ENCODE measurements at places on chromosomes 3 and 15.

GRCh38 chr3:38374221-38374620 lies 27.6 kb downstream of the XYLB start:
- DNase-seq, result peak; percentile 42

DNA sequence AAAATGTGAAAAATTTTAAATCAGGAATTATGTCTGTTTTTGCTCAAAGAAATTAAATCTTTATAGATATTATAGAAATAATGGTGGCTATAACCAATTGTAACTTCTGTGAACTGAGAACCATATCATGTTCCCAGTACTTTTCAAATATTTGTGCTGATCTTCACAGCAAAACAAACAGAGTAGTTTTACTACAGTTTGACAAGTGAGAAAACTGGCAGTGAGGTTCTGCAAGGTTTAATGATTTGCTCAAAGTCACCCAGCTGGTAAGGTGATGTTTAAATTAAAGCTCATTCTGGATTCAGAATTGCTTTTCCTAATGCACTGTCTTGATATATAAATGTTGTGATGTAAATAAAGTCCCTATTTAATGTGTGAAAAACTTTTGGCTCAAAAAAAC lies 22.0 kb upstream of the SPTSSB start:
- DNase-seq, result no peak

- no peak for DNase-seq
These were observed 80.2 kb downstream of the CBLB start for GRCh38 chr3:105788593-105788992.

DNA sequence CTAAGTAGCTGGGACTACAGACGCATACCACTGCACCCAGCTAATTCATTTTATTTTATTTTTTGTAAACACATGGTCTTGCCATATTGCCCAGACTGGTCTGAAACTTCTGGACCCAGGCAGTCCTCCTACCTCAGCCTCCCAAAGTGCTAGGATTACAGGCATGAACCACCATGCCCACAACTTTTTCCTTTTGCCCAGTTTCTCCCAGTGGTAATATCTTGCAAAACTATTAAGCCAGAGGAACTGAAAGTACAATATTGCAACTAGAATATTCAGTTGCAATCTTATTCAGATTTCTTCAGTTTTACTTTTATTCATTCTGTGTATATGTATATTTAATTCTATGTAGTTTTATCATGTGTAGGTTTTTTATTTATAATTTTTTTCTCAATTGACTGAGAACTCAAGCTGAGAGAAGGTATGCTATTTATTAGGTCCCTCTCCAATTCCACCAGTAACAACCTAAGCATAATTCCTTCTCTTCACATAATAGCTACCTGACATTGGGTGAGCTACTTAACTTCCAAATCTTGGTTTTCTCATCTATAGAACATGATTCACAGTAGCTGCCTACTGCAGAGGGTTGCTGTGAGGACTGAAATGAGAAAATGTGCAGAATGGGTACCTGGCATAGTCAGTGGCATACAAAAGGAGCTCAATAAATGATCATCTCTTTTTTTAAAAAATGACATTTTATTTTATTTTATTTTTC lies 30.8 kb downstream of the KLHL18 start:
- DNase-seq, result no peak

DNA sequence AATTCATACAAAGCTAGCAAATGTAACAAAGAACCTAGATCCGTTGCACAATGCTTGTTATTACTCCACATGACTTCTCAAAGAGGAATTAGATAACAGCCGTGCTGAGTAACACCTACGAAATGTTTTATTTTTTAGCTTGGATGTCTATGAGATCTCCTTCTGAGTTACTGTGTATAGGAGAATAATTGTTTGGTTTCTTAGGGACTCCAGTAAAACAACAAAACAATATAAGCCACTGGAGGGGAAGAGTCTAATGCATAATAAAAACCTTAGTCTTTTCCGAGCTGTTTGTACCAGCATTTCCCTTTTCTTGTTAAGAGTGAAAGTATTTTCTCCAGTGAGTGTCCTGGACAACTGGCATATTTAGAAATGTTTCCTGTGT lies 15.6 kb downstream of the SNAP23 start:
- DNase-seq, result no peak

DNA sequence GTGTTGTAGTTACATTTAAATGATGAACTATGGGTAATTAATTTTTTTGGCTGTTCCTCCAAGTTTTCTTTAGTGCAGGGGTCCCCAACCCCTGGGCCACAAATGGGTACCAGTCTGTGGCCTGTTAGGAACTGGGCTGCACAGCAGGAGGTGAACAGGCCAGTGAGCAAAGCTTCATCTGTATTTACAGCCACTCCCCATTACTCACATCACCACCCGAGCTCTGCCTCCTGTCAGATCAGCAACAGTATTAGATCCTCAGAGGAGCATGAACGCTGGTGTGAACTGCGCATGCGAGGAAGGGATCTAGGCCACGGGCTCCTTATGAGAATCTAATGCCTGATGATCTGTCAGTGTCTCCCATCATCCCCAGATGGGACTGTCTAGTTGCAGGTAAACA lies 75.9 kb upstream of the RPL35A start:
- DNase-seq, result no peak

DNA sequence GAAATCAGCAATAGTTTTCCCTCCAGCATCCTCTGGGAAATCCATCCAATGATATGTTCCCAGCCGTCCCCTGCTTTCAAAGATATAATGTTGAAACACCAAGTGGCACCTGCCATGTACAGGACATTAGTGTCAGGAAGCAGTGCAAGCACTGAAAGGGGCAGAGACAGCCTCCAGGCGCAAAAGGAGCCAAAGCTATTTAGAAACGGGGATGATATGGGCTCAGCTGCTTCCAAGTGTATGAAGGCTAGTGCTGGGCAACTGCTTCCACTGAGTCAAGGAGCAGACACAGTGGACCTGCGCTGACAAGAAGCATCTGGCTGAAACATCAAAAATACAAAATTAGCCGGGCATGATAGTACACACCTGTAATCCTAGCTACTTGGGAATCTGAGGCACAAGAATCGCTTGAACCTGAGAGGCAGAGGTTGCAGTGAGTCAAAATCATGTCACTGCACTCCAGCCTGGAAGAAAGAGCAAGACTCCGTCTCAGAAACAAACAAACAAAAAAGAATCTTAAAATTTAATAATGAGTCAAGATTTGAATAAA lies 119.7 kb downstream of the AQP9 start:
- DNase-seq, result no peak

- DNase-seq, result no peak
These were observed 36.0 kb downstream of the MORC1 start for GRCh38 chr3:109081746-109082510.

DNA sequence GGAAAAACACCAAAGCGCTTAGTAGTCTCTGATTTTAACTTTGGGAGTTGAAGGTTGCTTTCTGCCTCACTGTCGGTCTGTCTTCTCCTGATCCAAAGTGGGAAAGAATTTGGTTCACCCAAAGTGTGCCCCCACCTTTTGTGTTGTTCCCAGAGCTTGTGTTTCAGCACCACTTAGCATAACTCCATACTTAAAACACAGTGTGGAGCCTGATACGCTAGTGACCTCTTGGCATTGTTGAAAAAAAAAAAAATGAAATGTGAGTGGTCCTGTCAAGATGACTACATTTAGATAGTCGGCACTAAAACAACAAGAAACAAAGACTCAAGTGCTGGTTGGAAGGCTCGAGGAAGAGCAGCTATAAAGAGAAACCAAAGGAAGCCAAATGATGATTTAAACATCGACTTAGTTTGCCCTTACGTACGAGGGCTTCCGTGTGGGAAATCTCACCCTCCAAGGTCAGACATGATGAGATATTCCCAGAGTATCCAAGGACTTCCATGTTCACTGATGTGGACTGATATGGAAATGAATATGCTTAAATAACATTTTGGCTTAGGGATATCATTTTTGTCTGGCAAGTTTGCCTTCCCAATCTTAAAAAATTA lies 178.8 kb downstream of the MEIS2 start:
- no peak for DNase-seq

GRCh38 chr3:99863588-99863987 lies 45.9 kb downstream of the CMSS1 start:
- DNase-seq, result no peak

- DNase-seq, result peak; percentile 29
These were observed 8.1 kb upstream of the MAPK6 start for GRCh38 chr15:52010633-52011595.

DNA sequence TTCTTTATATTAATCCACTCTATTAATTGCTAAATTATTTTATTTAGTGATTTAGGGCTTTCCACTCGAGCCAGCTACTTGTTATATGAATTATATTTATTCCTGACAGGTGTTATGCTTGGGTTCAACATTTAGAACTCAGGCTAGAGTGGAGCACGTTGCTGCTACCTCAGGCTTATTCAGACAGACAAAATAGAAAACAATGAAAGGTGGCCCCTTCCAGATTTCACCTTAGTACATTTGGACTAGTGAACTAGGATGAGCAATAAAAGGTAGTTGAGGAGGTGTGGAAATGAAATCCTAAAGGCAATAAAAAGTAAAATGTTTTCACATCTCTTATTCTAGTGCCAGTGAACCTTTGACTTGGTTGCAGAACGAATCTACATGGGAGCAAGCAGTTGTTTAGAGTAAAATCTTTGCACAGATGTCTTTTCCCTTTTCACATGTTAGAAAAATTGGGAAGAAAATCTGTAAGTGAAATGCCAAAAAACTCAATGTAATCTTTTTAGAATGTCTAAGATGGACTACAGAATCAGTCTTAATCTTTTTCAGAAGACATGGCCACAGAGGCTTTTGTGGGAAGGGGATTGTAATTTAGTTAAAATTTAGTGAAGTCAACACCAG lies 63.8 kb downstream of the AKAP13 start:
- DNase-seq, result no peak

DNA sequence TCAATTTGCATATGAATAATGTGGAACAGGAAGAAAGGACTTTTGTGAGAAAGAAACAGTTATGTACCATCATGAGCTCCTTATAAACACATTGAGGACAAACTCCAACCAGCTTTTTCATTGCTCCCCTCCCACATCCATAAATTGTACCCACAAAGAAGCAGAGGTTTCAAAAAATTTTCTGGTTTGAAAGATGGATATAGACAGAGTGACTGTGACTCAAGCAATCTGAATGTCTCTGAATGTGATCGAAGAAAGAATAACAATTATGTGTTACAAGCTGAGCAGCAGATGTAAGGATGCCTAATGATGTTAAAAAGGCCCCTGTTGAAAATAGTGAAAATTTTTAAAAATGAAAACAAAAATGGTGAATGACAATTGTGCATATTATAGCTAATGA lies 127.4 kb downstream of the TFG start:
- DNase-seq, result no peak

- no peak for DNase-seq
These were observed 28.0 kb upstream of the PTX3 start for GRCh38 chr3:157408499-157409149.

DNA sequence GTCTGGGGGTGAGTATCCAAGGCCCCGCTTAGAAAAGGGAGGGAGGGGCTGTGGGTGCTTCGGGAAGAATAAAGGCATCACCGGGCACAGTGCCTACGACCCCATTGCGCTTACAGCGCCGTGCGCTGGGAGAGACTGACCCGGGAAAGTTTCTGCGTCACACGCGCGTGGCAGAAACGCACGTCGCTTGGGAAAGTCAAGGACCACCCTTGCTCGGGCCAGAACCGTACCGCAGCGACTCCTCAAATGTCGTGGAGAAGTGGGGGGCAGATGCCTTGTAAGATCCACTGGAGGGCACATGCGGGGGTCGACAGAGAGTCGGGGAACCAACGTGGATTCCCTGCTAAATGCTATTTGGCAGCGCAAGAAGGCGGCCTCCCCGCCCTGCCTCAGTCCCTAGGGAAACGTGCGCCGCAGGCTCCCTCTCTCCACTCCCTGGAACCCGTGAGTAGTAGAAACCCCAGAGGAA lies 2.4 kb downstream of the ADAMTS9 start:
- no peak for DNase-seq

GRCh38 chr15:43067717-43068461 lies 37.9 kb downstream of the UBR1 start:
- no peak for DNase-seq

DNA sequence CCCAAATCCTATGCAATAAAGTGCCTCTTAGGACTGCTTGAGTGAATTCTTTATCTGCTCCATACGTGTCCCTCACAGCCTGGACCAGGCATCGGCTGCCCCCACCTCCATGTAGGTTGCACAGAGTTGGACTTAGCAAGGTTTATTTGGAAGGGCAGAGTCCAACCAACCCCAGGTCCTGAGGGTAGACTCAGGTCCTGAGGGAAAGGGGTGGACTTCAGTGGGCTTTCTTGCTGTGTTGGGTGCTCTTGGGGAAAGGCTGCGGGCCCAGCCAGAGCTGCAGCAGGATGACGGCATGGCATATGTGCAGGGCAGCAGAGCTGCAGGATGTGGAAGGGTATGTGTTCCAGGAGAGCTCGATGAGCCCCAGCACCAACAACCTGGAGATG lies 6.5 kb downstream of the ALG3 start:
- no peak for DNase-seq

- DNase-seq, result no peak
These were observed 805 bp downstream of the SERPINI1 start for GRCh38 chr3:167736264-167736787.

DNA sequence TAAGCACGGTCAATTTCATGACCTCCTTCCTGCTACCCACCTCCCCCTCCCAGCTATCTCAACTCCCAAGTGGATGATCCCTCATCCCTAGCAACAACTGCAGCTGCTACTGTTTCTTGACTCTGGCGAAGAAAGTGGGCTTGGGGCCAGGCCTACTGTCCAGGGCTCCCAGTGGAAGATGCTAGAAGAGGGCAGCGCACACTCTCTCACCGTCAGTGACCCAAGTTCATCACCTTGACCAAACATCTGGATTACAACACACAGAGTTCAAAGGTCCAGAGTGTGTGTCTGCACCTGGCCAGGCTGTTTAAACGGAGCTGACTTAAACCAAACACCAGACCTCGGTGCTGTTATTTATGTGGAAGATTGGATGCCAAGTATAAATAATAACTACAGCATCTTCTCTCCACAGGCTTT lies 385.6 kb downstream of the SHQ1 start:
- DNase-seq, result no peak

DNA sequence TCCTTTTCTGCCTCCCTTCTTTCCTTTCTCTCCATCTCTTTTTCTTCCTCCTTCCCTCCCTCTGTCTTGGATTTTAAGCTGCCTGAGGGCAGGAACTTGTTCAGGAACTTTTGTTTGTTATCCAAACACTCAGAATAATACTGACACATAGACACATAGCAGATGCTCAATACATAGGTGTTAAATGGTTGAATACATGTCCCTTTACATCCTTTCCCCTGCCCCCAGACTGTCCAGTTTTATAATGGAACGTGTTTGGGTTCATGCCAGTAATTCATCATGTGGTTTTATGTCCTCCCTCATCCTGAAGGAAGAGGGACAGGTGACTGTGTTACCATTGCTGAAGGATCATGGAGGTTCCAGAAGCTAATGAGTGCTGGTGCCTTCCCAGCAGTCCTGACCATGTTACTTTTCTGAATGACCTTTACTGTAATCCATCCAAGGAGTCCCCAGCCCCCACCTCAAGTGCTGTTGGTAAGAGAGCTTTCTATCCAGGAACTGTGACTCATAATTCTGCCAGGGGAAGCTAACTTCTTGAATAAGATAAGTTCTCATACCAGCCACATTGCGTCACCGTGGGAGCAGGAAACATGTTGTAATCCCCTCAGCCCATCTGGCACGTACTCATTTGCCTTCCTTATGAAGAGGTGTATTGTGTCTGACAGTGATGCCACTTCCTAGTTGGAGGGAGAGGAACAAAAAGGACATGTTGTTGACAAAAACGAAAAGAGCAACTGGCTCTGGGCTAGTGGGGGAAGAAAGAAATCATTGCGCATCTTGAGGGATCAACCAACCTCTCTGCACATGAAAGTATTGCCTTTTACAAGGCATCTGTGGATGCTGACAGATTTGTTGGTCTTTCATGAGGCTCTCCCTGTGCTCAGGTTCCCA lies 52.4 kb downstream of the IL1RAP start:
- DNase-seq, result peak; percentile 67

All from stimulated activated CD4-positive, alpha-beta T cell treated with anti-CD3 and anti-CD28 coated beads, Interleukin-12 subunit alpha, Interleukin-12 subunit beta, amount 100 ng/mL, for 24 hours (primary cell).